BJ (cell line): ENCODE measurements at places on chromosomes 3 and 15. TPM values are rescaled to one million over a fixed set of nuclear protein-coding genes. Genes with fewer than 3 reads are reported as not detected.

DNA sequence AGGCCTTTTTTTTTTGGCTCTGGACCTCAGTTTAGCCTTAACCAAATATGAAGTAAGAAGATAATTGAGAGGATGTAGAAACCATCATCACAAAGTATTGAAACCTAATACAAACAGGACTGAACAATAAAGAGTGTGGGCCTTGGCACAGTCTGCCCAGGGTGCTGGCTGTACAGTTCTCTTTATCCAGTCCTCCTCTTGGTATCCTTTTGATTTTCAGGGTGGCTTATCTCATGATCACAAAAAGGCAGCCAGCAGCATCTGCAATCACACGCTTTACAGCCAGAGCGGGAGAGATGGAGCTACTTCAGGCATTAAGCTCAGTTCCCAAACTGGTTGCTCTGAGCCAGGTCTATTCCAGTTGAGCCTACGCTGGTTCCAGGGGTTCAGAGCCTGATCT is 239.7 kb downstream of the RPLP1 start:
- no peak for DNase-seq

- DNase-seq = no peak
Observed at GRCh38 chr3:25665315-25666280, 891 bp upstream of the TOP2B start.

DNA sequence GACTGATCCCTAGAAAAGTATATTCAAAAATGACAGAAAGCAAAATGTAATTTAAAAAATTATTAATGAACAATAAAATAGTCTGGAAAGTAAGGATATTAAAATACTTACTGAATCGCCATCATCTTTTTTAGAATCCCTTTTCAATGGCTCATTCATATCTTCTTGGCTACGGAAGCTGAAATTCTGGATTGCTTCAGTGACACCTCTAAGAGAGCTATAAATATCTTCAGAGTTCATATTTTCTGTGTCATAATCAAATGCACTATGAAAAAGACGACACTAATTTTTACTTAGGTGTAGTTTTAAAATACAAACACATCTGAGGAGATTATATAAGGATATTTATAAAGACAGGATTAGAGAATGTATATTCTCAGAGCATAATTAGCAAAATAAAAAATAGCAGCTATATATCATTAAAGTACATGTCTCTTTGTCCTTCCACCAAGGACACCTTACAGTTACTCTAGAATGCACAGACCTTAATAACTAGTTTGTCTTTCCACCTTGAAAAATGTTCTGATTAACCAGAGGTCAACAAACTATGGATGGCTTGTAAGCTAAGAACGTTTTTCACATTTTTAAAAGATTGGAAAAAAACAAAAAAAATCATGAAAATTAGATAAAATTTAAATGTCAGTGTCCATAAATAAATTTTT is 98.6 kb upstream of the UBP1 start:
- no peak for DNase-seq

DNA sequence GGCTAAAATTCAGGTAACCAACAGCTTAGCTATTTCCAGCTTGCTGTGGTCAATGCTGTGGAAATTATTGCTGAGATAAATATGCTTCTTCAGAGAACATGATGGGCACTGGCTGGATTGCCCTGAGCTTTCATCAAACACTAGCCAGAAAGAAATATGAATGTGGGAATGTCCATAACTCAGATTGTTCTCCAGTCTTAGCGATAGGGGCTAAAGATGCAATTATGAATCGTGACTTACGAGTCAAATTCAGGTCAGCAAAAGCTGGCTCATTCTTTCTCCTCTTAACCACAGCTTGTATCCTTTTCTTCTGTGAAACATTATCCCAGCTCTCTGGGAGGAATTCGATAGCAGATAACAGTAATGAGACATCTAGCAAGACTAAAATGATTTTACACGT is 307.6 kb downstream of the RYR3 start:
- no peak for DNase-seq

Gene PRICKLE2
- 3.5 and 3.9 TPM in 2 replicates for polyA plus RNA-seq

Gene KBTBD12
- polyA plus RNA-seq = not detected in 2 replicates
